ENCODE measurements at places on chromosomes 7 and 10.

- H3K36me3 ChIP-seq, result peaks cover 4% of the 10 kb centered on the region
- H3K27me3 ChIP-seq, result peaks cover 35% of the 10 kb centered on the region
- peak overlapping the region; percentile 78 for H3K27ac ChIP-seq
- DNase-seq, result peak; percentile 41
Measured at GRCh38 chr10:100715445-100716385, 29.7 kb upstream of the PAX2 start.

- H3K27ac ChIP-seq, result no peak overlapping the region
- no peaks in the 10 kb centered on the region for H3K36me3 ChIP-seq
- H3K4me1 ChIP-seq, result peaks cover 5% of the 10 kb centered on the region
- no peak for DNase-seq
- no peaks in the 10 kb centered on the region for H3K27me3 ChIP-seq
Measured at GRCh38 chr7:96548664-96549063, 161.0 kb downstream of the SEM1 start.

GRCh38 chr10:52746169-52746568 is 26.4 kb downstream of the MBL2 start:
- peaks cover 4% of the 10 kb centered on the region for H3K27me3 ChIP-seq
- no peak overlapping the region for H3K27ac ChIP-seq
- H3K4me1 ChIP-seq, result peaks cover 3% of the 10 kb centered on the region
- peaks cover 3% of the 10 kb centered on the region for H3K36me3 ChIP-seq
- no peak overlapping the region for H3K4me3 ChIP-seq

DNA sequence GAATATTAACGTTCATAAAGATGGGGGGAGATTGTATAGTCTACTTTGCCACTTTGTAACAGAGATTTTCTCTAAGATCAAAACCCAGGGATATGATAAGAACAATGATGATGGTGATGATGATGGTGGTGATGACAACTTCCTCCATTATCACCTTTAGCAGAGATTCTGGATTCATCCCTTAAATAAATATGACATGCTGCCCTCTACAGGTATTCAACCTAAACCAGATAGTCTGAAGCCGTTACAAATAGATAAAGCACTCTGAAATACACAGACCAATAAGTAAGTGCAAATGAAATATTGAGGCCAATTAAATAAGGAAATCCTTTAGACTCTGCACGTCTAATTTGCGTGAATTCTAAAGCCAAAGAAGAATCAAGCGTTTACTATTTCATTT is 211.5 kb downstream of the CREB5 start:
- no peaks in the 10 kb centered on the region for H3K36me3 ChIP-seq
- no peaks in the 10 kb centered on the region for H3K27me3 ChIP-seq
- H3K27ac ChIP-seq, result no peak overlapping the region
- no peak overlapping the region for H3K4me3 ChIP-seq
- peaks cover 10% of the 10 kb centered on the region for H3K4me1 ChIP-seq
- DNase-seq, result no peak

DNA sequence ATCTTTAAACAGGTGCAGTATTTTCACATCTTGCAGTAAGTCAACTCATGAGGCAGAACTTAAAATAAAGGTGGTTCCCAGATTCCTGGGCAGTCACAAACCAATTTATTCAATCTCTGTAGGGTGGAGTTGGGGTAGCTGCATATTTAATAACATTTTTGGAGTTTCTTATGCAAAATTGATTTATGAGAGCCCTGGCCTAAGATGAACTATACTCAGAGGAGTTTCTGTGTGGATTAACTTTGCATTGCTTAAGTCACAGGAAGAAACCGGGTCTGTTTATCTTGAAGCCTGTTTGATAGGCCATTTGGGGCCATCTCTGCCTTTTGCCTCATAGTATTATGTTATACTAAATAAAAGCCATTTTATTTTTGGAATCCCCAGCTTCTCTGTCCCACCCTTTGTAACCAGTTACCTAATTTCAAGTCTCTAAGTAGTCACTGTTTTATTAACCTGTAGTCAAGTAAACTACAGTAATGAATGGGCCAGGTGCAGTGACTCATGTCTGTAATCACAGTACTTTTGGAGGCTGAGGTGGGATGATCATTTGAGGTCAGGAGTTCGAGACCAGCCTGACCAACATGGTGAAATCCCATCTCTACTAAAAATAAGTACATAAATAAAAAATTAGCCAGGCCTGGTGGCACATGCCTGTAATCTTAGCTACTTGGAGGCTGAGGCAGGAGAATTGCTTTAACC is 104.4 kb upstream of the FAM3C start:
- no peak for DNase-seq
- no peak overlapping the region for H3K27ac ChIP-seq
- H3K36me3 ChIP-seq, result peaks cover 10% of the 10 kb centered on the region
- no peaks in the 10 kb centered on the region for H3K4me1 ChIP-seq
- peaks cover 2% of the 10 kb centered on the region for H3K27me3 ChIP-seq

DNA sequence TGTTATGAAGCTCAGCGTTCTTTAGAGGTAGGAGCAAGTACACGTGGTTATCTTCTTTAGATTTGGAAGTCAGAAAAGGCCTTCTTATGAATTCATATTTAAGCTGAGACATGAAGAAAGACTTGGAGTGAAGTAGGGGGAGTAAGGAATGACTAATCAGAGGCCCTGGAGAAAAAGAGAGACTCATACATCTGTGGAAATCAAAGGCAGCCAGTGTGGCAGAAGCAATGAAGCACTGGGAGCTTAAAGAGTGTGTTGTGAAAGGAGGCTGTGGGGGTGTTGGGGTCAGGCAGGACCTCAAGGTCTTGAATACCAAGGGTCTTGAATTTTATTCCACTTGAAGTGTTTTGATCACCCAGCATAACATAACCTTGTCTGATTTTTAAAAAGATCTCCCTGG is 35.7 kb upstream of the FGL2 start:
- H3K36me3 ChIP-seq, result peaks cover 8% of the 10 kb centered on the region
- no peak for DNase-seq
- H3K27me3 ChIP-seq, result no peaks in the 10 kb centered on the region
- no peak overlapping the region for H3K4me3 ChIP-seq
- H3K27ac ChIP-seq, result no peak overlapping the region

DNA sequence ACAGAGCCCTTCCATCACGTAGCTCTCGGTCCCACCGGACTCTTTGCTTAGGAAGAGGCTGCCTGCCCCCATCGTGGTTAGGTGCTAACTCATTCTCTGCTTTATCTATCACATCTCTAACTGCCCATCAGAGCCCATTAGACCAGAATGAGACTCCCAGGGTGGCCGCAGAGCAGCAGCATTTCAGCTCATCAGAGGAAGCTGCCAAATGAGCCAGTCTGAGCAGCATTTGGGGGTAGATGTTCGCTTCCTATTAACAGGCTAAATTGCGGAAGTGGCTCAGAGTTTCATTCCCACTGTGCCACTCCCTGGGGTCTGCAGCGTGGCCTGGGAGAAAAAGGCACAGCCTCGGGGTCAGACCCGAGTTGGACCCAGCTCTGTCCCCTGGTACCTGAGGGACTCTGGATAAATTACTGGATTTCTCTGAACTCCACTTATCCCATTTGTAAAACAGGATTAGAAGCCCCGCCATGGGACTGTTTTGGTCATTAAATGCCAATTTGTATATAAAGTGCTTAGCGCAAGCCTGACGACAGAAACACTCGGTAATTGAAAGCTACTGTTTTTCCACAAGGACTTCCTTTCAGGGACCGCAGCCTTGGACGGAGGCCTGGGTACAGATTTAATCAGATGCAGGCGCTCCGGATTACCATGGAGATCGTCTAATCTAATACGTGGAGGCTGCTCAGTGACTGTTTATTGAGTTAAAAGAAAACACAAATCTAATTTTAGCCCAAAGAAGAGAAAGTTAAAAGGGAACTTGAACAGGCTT is 73.8 kb upstream of the PRLHR start:
- H3K4me3 ChIP-seq, result no peak overlapping the region
- H3K27ac ChIP-seq, result no peak overlapping the region
- no peaks in the 10 kb centered on the region for H3K4me1 ChIP-seq
- no peaks in the 10 kb centered on the region for H3K27me3 ChIP-seq

DNA sequence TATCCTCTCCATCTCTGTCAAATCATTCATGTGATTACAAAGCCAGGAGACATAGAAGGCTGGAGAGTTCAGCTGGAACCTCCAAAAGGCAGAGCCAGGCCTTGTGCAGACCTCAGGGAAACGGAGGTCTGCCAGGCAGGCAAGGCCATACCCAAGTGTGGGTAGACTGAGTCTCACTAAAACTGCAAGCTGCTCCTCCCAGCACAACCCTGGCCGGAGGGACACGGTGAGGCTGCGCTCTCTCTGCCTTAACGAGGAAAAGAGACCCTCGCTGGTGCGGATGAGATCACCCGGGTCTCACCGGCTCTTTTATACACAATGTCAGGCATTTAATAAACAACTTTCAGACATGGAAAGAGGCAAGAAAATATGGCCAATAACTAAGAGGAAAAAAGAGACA is 66.1 kb upstream of the INPP5A start:
- DNase-seq, result no peak
- no peaks in the 10 kb centered on the region for H3K4me1 ChIP-seq

DNA sequence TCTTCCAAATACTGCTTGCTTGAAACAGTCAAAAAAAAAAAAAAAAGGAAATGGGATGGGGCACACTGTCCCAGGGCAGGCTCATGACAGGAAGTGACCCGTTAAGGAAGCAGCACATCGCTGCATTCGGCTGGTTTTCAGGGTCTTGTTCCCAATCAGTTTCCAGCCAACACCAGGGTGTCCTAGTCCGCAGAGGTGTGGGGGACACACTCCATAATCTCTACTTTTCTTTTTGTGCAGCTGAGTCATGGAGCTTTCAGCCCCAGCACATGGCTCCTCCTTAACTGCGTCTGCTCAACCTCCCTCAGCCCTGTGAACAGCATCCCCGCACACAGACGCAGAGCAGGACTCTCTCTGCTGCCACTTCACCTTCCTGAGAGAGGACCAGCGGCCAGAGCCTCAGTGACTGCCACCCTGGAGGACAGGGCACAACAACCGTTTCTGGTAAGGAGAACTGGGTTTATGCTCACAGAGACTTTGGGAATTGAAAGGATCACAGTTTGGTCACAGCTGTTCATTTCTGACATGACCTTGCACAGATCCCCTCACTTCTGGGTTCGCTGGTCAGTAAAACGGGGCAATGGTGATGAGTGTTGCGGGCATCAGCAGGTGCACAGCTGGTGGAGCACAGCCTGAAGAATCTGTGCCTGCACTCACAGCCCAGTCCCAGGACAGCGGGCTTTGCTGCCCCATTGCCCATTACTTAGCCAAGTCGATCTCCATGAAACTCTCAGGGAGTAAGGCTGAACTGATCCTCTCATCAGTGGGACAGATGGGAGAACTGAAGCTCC is at the start of gene GIMAP5:
Gene GIMAP5, plus strand, starts transcription at position 154 of the 791 bp plus-strand sequence. CDS start 3,467 bp downstream, outside the sequence.
- DNase-seq, result no peak
- H3K36me3 ChIP-seq, result peaks cover 51% of the 10 kb centered on the region
- peak within 1 kb of the TSS; percentile 50 for H3K27ac ChIP-seq
- peak within 1 kb of the TSS; percentile 94 for H3K4me3 ChIP-seq
- H3K4me1 ChIP-seq, result peaks cover 71% of the 10 kb centered on the region
- H3K27me3 ChIP-seq, result peaks cover 3% of the 10 kb centered on the region

- DNase-seq, result no peak
- H3K27me3 ChIP-seq, result peaks cover 3% of the 10 kb centered on the region
- peak overlapping the region; percentile 74 for H3K4me3 ChIP-seq
- peaks cover 3% of the 10 kb centered on the region for H3K36me3 ChIP-seq
- H3K27ac ChIP-seq, result no peak overlapping the region
Measured at GRCh38 chr10:68828833-68829232, 1.5 kb downstream of the STOX1 start.

GRCh38 chr7:18607025-18607424 is 111.5 kb downstream of the HDAC9 start:
- peaks cover 2% of the 10 kb centered on the region for H3K4me1 ChIP-seq
- no peak overlapping the region for H3K27ac ChIP-seq
- H3K27me3 ChIP-seq, result no peaks in the 10 kb centered on the region
- DNase-seq, result no peak
- H3K36me3 ChIP-seq, result no peaks in the 10 kb centered on the region

GRCh38 chr7:91771394-91771793 is 109.1 kb downstream of the MTERF1 start:
- H3K4me1 ChIP-seq, result no peaks in the 10 kb centered on the region
- no peaks in the 10 kb centered on the region for H3K27me3 ChIP-seq
- H3K27ac ChIP-seq, result no peak overlapping the region
- H3K4me3 ChIP-seq, result no peak overlapping the region
- DNase-seq, result no peak

DNA sequence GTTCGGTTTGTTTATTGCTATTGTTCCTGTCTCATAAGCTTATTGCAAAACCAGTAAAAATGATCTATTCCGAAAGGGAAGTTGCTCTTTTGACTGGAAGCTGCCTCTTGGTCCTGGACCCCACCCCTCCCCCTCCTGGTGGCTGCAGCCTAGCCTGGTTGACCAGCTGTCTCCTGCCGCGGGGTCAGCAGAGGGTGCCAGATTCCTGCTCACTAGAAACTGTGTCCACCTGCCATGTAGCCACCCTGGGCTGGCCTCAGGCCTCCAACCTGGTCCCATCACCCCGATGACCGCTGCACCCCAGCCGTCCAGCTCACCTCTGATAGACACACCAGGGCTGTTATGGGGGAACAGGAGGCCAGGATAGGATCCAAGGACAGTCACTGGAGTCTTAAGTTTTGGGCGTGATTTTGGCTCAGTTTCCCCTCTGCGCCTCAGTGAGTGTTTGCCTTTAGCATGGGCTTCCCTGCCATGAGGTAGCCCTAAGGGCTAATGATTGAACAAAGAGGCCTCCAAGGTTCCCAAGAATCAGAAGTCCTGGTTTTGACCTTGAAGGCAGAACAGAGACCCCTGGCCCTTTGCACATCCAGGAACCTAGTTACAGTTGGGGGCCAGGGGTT is 32.9 kb upstream of the SLF2 start:
- no peaks in the 10 kb centered on the region for H3K36me3 ChIP-seq
- no peak overlapping the region for H3K4me3 ChIP-seq
- peak; percentile 46 for DNase-seq
- no peaks in the 10 kb centered on the region for H3K27me3 ChIP-seq

DNA sequence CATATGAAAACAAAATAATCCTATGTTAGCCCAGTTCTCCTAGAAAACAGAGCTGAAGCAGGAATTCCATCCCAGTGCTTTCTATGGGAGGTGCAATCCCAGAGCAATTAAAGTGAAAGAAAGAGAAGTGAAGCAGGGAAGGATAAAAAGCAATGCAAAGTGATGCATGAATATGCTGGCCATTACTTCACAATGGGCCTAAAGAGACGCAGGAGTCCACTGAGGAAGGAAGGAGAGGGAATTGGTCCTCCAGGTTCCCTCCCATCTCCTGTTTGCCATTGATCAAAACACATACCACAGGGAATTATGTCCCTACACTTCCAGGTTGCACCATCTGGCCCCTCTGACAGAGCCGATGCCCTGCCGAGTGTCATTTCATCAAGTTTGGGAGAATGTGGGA is 392.2 kb upstream of the NFE2L3 start:
- no peak for DNase-seq
- H3K27ac ChIP-seq, result no peak overlapping the region
- peaks cover 9% of the 10 kb centered on the region for H3K4me1 ChIP-seq
- no peaks in the 10 kb centered on the region for H3K36me3 ChIP-seq

- H3K4me1 ChIP-seq, result peaks cover 96% of the 10 kb centered on the region
- DNase-seq, result no peak
- peak overlapping the region; percentile 29 for H3K4me3 ChIP-seq
- H3K36me3 ChIP-seq, result peaks cover 93% of the 10 kb centered on the region
- peak overlapping the region; percentile 85 for H3K27ac ChIP-seq
Measured at GRCh38 chr10:30041196-30042105, 17.9 kb downstream of the JCAD start.

GRCh38 chr10:49611816-49612512 is 1.9 kb downstream of the SLC18A3 start:
- peaks cover 23% of the 10 kb centered on the region for H3K4me1 ChIP-seq
- no peak for DNase-seq
- H3K27me3 ChIP-seq, result peaks cover 61% of the 10 kb centered on the region
- peak overlapping the region; percentile 10 for H3K4me3 ChIP-seq
- no peak overlapping the region for H3K27ac ChIP-seq

- H3K27me3 ChIP-seq, result peaks cover 10% of the 10 kb centered on the region
- H3K27ac ChIP-seq, result no peak overlapping the region
- H3K36me3 ChIP-seq, result no peaks in the 10 kb centered on the region
- H3K4me3 ChIP-seq, result no peak overlapping the region
Measured at GRCh38 chr10:132443605-132443982, 46.6 kb downstream of the PWWP2B start.

All from endothelial cell (in vitro differentiated cells).